AG10803 (cell line): ENCODE measurements at places on chromosomes 13 and 19.

- no peak for DNase-seq
Measured at GRCh38 chr19:7280940-7281666, 13.1 kb downstream of the INSR start.

- DNase-seq: no peak
Measured at GRCh38 chr19:37695144-37695899, 24.2 kb downstream of the ZNF607 start.

DNA sequence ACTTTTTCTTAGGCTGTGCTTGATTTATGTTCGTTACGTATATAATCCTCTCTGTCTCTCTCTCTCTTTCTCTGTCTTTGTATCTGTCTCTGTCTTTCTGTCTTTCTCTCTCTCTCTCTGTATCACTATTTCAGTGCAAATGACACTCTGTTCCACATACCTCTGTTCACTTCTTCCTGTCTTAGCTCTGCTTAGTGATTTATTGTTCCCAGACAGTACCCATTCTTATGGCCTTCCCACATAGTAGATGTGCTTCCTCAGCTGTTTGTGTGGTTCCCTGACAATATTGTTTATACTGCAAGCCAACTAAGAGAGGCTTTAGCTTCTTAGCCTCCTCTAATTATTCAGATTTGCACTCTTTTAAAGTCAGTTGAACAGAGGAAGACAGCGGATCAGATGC lies 1244.2 kb downstream of the DIAPH3 start:
- DNase-seq: no peak

- no peak for DNase-seq
Measured at GRCh38 chr13:88979465-88980175, 1308.4 kb downstream of the SLITRK5 start.

GRCh38 chr19:22545751-22546150 lies 88.4 kb upstream of the ZNF492 start:
- no peak for DNase-seq

- peak; percentile 43 for DNase-seq
Measured at GRCh38 chr19:38145623-38146022, 78.4 kb downstream of the DPF1 start.

- DNase-seq: peak; percentile 92
Measured at GRCh38 chr19:58559275-58560006, 1.0 kb upstream of the UBE2M start.

DNA sequence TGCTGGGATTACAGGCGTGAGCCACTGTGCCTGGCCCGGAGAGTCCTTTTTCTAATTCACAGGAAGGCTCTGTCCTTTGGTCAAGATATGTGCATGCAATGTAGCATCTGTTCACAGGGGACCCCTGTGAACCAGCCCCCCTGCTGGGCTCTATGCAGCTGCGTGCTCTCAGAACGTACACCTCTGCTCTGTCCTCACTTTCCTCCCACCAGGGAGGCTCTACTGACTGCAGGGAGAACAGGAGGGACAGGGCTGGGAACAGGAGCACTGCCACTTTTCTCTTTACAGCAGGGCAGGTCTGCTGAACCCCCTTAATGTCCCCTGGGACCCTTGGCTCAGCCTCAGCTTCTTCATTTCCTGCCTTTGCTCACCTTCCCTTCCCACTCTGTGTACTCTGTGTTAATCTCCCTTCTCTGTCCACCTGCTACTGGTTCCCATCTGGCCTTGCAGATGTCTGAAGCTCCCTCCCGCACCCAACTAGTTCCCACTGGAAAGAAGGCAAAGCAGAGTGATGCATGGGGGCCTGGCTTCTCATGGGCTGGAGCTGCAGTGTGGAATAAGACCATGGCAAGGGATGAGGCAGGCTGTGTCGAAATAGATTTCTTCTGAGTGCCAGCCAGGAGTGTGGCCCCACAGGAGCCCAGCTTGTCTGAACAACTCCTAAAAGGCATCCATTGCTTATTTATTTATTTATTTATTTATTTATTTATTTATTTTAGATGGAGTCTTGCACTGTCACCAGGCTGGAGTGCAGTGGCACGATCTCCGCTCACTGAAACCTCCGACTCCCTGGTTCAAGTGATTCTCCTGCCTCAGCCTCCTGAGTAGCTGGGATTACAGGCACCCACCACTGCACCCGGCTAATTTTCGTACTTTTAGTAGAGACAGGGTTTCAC lies 7.2 kb downstream of the ADGRE2 start:
- no peak for DNase-seq

- DNase-seq: no peak
Measured at GRCh38 chr19:55857149-55857548, 20.8 kb downstream of the NLRP4 start.

GRCh38 chr13:57632276-57633140 lies 964 bp downstream of the PCDH17 start:
- no peak for DNase-seq

DNA sequence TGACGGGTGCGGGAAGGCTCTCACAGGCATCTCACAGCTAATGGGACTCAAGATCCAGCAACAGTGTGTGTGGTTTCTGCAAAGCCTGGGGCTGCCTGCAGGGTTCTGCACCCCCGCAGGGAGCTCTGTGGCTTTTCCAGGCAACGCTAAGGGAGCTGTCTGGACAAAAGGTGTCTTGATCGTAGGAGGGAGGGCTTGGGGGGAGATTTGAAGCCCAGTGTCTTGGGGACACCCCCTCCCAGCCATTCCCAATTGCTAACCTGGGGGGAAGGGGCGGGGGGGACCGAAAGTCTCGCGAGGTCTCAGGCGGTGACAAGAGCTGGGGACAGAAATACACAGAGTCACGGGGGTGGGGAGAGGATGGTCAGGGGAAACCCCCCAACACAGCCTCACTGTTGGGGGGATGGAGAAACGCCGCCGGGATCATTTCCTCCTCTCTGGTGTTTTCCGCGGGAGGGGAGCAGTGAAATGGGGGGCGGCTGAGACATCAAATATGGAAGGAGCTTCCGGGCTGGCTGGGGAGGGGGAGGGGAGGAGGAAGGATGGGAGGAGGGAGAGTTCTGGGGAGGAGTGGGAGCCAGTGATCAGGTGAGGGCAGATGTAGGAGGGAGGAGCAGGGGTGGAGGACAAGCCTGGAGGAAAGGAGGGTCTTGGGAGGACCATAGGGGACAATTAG lies 13.3 kb downstream of the KCNC3 start:
- DNase-seq: no peak

DNA sequence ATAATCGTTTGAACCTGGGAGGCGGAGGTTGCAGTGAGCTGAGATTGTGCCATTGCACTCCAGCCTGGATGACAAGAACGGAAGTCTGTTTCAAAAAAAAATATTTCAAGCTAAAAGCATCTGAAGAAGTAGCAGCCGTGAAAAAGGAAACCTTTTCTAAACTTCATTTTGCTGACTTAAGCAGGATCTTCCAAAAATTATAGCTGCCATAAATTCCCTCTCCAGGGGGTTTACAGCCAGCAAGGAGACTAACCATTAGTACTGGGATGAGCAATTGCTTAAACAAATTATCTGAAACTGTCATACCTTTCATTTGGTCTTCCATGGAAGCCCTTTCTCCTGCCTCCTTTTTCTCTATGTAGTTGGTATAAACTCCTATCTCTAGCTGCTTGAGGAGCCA lies 69.9 kb upstream of the TSC22D1 start:
- no peak for DNase-seq

- no peak for DNase-seq
Measured at GRCh38 chr13:41271456-41272285, 8.3 kb upstream of the MTRF1 start.

GRCh38 chr13:79516595-79516994 lies 35.6 kb downstream of the NDFIP2 start:
- no peak for DNase-seq

DNA sequence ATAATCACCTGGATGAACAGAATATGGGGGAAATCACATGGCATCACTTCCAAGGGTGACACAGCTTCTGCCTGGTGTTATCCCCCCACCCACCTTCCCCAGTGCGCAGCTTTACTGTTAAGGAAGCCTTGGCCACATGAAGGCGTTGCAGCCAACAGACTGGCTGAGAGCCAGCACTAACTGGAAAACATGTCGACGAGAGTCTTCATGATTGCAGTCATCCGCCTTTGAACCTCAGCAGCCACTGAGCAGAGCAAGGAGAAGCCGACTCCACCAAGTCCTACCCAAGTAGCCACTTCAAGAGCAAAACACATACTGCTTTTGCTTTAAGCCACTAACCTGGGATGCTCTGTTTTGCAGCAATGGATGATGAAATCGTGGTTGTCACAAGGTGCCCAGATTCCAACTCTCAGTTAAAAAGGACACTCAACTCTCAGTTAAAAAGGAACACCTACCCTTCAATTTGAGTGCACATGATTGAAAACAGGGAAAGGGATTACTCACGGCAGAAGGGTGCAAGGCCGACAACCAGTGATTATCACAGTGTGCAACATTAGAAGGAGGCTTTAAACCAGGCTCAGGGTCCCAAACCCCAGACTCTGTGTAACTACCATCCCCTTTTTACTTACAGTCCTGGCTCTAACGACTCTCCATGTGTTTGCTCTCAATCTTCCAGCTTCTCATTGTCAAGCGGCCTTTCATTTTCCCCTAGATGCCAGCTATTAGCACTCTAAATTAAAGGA lies 149.1 kb downstream of the KLF12 start:
- DNase-seq: no peak

DNA sequence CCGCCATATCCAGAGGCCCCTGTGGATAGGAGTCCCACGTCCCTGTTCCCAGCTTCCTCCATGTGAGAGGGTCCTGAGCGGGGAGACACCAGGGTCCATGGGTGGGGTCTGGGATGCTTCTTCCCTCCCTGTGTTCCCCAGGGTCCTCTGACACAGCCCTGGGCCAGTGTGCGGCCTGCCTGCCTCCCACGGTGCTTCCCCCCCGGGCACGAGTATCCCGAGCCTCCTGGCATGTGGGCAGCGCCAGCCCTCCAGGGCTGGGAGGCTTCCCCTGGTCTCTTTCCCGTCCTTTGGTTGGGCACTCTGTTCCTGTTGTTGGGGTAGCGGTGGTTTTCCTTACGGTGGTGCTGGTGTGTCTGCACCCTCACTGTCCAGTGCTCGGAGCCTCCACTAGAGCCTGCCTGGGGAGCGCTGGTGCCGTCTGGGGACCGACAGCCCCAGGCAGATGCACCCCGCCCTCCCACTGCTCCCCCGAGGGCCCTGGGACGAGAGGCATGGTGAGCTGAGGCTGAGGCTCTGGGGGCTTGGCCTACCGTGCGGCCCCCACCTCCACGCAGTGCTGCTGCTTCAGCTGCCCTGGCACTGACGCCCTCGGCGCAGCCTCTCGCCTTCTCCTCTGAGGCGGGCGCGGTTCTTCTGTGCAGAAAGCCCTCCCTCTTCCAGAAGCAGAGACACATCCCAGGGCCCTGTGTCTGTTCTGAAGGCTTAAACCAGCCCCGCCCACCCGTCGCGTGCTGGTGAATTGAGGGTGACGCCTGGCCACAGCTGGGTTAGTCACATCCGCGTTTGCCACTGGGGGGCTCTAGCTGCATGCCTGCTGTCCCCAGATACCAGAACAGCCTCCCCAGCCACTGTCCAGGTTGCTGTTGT lies 27.9 kb downstream of the PLEKHJ1 start:
- DNase-seq: peak; percentile 81

DNA sequence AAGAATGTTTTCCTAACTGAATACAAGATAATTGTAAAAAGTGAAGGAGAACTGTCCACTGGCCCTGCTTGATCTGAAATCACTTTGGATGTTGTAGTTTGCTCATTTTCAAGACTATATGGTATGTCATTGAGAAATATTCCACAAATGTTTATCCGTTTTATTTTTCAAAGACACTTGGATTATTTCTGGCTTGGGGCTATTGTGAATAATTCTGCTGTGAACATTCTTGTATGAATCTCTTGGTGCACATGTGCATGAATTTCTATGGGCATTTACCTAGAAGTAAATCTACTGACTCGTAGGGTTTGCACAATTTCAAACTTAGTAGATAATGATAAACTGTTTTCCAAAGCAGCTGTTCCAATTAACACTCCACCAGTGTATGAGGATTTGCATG lies 8.6 kb downstream of the RXFP2 start:
- peak; percentile 67 for DNase-seq

GRCh38 chr13:23348262-23349127 lies 85.0 kb downstream of the SACS start:
- peak; percentile 27 for DNase-seq

DNA sequence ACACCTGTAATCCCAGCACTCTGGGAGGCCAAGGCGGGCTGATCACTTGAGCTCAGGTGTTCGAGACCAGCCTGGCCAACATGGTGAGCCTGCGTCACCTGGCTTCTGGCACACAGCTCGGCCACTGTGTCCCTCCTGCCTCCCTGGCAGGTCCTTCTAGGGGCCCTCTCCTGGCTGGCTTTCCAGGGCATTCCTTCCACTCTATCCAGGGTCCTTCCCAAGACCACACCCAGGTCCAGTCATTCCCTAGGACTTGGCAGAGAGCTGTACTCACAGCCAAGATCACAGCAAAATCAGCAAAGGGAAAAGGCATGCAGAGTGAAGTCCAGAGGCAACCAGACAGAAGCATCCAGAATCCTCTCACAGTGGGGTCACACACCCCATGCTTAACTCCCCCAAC lies 9.7 kb upstream of the HSH2D start:
- no peak for DNase-seq

DNA sequence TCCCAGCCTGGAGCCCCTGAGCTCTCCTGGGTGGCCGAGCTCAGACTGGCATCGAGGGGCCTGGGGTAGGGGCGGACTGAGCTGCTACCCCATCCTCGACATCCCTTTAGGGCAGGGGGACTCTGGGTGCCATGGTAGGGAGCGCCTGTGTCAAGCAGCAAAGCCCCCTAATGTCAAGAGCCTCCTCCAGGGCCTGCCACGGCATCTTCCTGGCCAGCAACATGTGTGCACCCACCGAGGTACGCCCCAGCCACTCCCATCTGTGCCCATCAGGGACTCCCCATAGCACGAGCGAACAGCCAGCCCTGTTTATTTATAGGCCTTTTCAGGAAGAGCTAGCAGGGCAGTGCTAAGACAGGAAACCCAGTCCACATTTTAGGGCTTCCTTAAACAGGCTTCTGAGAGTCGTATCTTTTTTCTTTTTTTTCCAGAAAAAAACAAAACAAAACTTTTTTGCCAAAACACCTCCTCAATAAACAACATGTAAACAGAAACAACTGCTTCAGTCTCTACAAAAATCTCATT lies 14.3 kb downstream of the LRP3 start:
- DNase-seq: no peak

DNA sequence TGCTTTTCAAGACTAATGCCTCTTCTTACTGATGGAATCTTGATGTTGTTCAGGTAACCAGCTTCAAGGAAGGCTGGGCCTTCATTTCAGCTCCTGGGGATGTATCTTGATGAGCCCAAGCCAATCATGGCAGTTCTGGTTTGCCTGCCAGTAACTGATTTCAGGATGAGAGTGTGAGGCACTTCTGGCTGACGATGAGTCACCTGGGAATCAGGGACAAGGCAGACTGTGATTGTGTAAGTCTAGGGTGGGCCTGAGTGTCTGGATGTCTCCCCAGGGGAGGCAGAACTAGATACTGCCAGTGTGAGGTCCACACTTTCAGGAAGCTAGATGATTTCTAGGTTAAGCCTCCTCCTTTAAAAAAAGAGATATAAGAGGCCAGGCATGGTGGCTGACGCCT lies 77.3 kb upstream of the KL start:
- peak; percentile 42 for DNase-seq

- peak; percentile 37 for DNase-seq
Measured at GRCh38 chr19:48351341-48351752, 12.4 kb downstream of the TMEM143 start.

DNA sequence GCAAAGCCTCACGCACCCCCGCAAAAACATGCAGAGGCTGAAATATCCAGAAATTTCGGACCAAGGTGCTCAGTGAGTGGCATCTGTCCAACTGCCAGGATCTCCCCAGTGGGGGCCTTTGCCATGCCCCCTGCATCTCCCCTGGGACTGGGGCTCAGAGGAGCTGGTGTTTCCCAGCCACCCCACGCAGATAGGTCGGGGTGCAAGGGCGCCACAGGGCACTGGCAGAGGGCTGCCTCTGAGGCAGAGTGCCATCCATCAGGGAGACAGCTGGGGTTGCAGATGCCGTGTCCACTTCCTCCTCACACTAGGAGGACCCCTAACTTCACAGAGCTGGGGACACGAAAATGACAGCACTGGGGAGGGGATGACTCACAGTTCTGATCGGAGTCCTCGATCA lies 26.3 kb downstream of the IZUMO4 start:
- no peak for DNase-seq
